ENCODE measurements at places on chromosomes 4 and X.

DNA sequence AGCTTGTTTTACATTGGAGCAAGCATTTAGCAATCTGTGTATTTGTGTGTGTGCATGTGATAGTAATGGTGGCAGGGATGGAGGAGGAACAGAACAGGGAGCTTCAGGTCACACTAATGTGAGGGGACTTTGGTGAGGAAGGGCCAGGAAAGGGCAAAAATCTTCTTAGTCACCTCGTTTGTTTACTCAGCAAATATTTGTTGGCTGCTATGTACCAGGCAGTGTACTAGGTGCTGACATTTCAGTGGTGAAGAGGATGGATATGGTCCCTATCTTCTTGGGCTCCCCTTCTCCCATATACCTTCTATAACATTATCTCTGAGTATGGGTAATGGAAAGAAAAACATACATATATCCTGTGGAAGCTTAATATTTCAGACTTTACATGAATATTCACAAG, 48.5 kb upstream of the HDAC8 start:
- DNase-seq: peak; percentile 54

GRCh38 chr4:77201857-77202256, 44.9 kb downstream of the CCNG2 start:
- DNase-seq: no peak

- DNase-seq: peak; percentile 10
These were observed 49.7 kb upstream of the KLHL8 start for GRCh38 chr4:87270144-87270543.

DNA sequence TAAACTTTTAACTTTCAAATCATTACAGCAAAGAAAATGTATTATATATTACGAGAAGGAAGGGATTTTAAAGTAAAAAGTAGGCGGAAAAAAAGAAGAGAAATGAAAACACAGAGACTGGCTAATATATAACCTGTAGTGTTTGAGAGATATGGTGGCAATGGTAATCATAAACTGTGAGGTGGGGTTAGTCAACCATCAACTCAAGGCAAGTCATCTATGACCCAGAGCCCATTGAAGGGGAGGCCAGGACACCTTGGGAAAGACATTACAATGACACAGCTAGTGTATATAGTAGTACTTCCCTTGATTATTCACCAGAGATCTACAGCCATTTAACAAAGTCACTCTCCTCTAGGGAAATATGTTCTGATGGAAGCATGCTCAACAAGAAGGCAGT, 423.9 kb upstream of the PITX2 start:
- DNase-seq: no peak

DNA sequence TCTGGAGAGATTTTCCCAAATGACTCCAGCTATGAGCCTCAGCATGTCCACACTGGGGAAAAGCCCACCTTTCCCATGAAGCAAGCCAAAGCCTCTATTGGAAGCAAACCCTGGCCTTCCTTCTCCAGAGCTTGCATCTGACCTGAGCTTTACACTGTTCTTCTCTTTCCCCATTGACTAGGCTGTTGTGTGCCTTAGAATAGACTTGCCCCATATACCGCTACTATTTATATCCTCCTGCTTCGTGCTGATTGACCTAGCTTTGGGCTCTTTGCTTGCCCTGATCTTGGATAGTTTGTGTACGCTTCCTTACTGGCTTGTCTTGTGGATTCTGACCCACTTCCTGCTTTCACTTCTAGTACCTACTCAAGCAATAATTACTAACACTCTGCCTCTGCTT, 30.9 kb downstream of the FAM9B start:
- DNase-seq: no peak
